ENCODE measurements at places on chromosomes 5 and 9.
A peak's percentile ranks its signal among the peaks of the same experiment; 100 is the strongest.

- H3K4me3 ChIP-seq = no peak within 1 kb of the TSS
- DNase-seq = peak; percentile 60
- H3K27ac ChIP-seq = no peak within 1 kb of the TSS
- H3K4me1 ChIP-seq = peaks cover 2% of the 10 kb centered on the region
- peaks cover 14% of the 10 kb centered on the region for H3K36me3 ChIP-seq
Observed at GRCh38 chr5:141186897-141187512, at the start of gene PCDHB9. TSS of gene PCDHB9 (plus strand) at chr5:141187161. CDS start at chr5:141187319, 158 bp downstream.

DNA sequence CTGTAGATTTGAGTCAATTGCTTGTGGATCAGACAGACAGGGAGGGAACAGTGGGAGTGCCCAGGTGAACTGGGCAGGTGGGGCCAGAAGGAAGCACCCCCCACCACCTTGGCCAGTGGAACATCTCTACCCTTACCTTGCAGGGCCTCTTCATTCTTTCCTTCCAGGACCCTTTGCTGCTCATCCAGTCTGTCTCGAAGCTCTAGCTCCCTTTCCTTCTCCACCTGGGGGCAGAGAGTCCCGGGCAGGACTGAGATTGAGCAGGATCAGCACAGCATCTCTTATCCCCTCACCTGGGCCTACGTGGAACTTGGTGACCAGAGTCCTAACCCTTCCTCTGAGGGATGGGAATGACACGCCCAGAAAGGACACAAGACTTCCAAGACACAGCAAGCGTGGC, 25.0 kb downstream of the CCDC69 start:
- peaks cover 45% of the 10 kb centered on the region for H3K4me1 ChIP-seq
- H3K27me3 ChIP-seq = no peaks in the 10 kb centered on the region
- no peak overlapping the region for H3K27ac ChIP-seq
- no peak for DNase-seq

DNA sequence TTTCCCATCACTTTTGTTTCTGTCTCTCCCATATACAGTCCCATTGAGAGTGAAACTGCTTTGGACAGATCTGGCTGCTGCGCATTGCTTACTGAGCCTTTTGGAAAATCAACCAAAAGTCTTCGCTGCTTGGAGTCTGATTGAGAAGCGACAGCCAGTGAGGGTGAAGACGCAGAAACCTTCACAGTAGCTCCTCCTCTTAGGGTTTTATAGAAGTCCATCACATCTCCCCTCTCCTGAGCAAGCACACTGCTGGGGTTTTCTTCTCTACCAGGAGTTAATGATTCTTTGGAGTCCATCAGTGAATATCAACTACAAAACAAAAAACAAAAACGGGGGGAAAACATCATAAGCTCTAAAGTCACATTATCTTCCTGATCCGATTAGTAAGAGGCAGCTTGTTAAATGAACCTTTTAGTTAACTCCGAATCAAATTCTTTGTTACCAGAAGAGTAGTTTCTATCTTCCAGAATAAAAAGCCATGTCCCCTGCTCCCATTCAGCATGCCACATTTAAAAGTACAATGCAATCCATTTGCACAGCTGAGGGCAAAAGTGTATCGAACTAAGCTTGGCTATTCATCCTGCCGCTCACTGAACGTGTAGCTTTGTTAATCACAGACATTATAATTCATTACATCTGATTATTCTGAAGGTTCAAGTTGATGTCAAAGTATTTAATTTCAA, 2.8 kb downstream of the NR3C1 start:
- peaks cover 19% of the 10 kb centered on the region for H3K36me3 ChIP-seq
- peak overlapping the region; percentile 23 for H3K27ac ChIP-seq
- H3K4me1 ChIP-seq = peaks cover 49% of the 10 kb centered on the region
- H3K4me3 ChIP-seq = peak overlapping the region; percentile 76
- DNase-seq = peak; percentile 13
- H3K27me3 ChIP-seq = no peaks in the 10 kb centered on the region

- no peak for DNase-seq
- no peaks in the 10 kb centered on the region for H3K36me3 ChIP-seq
- H3K4me1 ChIP-seq = peaks cover 26% of the 10 kb centered on the region
- no peak overlapping the region for H3K27ac ChIP-seq
- no peaks in the 10 kb centered on the region for H3K27me3 ChIP-seq
Observed at GRCh38 chr5:34009610-34010009, 1.8 kb upstream of the AMACR start.

DNA sequence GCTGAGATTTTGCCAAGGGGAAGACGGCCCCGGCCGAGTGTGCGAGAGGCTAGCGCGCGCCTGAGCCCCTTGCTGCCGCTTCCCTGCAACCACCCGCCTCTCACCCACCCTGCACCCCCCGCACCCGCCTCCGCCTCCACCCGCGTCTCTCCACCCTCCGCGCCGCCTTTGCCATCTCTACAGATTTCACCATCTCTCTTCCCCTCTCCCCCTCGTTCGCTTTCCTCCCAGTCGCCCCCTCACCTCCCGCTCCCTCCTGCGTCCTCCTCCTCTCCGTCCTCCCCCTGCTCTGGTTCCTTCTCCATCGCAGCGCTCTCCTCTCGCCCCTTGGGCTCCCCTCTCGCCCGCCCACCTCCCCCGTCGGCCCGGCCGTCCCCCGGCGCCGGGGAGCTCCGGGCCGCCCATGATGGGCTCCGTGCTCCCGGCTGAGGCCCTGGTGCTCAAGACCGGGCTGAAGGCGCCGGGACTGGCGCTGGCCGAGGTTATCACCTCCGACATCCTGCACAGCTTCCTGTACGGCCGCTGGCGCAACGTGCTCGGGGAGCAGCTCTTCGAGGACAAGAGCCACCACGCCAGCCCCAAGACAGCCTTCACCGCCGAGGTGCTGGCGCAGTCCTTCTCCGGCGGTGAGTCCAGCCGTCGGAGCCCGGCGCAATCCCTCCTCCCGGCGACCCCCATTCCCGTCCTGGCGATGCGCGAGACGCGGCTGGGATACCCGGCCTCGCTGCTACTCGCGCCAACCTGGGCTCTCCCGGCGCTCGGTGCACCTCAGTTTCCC, at the start of gene PRDM12:
PRDM12 (plus strand) TSS at position 344 of the 778 bp plus-strand sequence; CDS start at position 404, 60 bp downstream.
- DNase-seq = no peak
- H3K4me1 ChIP-seq = peaks cover 31% of the 10 kb centered on the region
- H3K27me3 ChIP-seq = peaks cover 60% of the 10 kb centered on the region
- no peaks in the 10 kb centered on the region for H3K36me3 ChIP-seq
- H3K4me3 ChIP-seq = no peak within 1 kb of the TSS
- H3K27ac ChIP-seq = no peak within 1 kb of the TSS

- H3K4me1 ChIP-seq = no peaks in the 10 kb centered on the region
- no peak overlapping the region for H3K4me3 ChIP-seq
- H3K27ac ChIP-seq = no peak overlapping the region
- no peaks in the 10 kb centered on the region for H3K27me3 ChIP-seq
Observed at GRCh38 chr9:10104774-10105173, 508.0 kb downstream of the PTPRD start.

DNA sequence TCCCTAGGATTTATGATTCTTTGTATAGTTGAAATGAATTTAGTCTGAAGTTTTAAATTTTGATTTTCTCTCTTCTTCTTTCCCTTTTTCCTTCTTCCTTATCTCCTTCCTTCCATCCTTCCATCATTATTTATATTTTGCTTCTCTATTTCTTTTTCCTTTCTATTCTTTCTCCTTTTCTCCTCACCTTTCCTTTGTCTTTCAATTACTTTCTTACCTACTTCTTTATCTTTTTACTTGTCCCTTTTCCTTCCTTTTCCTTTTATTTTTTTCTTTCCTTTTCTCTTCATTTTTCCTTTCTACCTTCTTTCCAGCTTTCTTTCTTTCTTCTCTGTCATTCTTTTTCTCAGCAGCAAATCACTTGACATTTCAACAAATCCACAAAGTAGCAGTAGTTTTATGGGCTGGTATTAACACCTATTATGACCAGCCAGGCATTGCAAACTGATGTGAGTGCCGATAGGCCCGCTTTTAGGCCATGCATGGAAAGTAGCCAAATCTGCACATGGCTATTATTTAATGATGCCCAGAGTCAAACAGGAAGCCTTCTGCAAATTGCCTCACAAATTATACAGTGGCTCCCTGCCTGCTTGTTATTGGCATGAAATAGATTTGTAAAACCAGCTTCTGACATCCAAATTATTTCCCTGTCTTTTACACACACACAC, 37.1 kb upstream of the NR3C1 start:
- no peak overlapping the region for H3K4me3 ChIP-seq
- peaks cover 25% of the 10 kb centered on the region for H3K4me1 ChIP-seq
- no peak for DNase-seq
- H3K36me3 ChIP-seq = no peaks in the 10 kb centered on the region
- H3K27ac ChIP-seq = no peak overlapping the region
- H3K27me3 ChIP-seq = no peaks in the 10 kb centered on the region

DNA sequence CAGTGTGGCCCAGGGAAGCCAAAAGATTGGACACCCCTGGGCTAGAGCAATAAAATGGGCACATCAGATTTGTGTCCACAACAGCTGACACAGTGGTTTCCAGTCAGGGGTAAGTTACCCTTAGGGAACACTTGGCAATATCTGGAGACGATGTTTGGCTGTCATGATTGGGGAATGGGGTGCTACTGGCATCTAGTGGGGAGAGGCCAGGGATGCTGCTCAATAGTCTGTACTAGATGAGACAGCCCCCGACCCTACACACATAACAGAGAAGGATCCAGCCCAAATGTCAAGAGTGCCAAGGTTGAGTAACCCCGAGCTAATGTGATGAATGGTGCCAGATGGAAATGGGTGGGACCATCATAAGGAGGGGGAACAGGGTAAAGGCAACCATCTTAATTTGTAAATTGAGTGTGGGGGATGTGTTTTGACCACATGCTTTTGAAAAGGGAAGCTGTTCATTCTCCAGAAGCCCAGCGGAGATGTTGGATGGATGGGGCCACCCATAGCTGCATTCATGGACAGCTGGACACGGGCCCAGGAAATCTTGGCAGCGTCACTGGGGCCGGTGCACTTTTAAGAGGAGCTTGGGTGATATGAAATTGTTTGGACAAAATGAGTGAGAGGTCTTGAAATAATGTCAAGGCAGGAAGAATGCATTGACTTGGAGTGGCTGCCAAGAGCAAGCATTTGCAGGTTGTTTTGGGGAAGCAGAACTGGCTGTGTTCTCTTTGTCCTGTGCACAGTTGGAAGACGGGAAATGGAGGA, 33.4 kb downstream of the SYK start:
- no peak overlapping the region for H3K27ac ChIP-seq
- no peaks in the 10 kb centered on the region for H3K4me1 ChIP-seq
- DNase-seq = no peak
- no peak overlapping the region for H3K4me3 ChIP-seq

- no peaks in the 10 kb centered on the region for H3K36me3 ChIP-seq
- H3K4me3 ChIP-seq = no peak overlapping the region
- no peaks in the 10 kb centered on the region for H3K27me3 ChIP-seq
- H3K4me1 ChIP-seq = no peaks in the 10 kb centered on the region
- H3K27ac ChIP-seq = no peak overlapping the region
Observed at GRCh38 chr5:109479260-109479860, 69.6 kb upstream of the PJA2 start.

DNA sequence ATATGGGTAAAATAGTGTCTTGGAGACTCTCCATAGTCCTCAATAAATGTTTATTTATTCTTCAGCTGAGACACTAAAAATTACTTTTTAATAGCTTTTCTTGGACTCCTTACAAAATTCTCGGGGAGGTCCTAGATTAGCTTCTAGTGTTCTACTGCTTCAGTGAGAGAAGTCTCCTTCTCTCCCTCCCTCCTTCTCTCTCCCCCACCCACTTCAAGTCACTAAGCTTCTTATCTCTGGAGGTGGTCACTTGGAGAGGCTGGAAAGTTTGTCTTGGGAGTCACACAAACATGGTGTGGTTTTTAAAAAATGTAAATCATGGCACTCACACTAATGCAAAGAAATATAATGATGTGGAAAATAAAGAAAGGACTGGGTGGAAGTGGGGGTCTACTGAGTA, 64.1 kb downstream of the SEMA6A start:
- H3K36me3 ChIP-seq = peaks cover 2% of the 10 kb centered on the region
- no peak overlapping the region for H3K4me3 ChIP-seq
- DNase-seq = no peak
- no peaks in the 10 kb centered on the region for H3K27me3 ChIP-seq
- no peaks in the 10 kb centered on the region for H3K4me1 ChIP-seq

DNA sequence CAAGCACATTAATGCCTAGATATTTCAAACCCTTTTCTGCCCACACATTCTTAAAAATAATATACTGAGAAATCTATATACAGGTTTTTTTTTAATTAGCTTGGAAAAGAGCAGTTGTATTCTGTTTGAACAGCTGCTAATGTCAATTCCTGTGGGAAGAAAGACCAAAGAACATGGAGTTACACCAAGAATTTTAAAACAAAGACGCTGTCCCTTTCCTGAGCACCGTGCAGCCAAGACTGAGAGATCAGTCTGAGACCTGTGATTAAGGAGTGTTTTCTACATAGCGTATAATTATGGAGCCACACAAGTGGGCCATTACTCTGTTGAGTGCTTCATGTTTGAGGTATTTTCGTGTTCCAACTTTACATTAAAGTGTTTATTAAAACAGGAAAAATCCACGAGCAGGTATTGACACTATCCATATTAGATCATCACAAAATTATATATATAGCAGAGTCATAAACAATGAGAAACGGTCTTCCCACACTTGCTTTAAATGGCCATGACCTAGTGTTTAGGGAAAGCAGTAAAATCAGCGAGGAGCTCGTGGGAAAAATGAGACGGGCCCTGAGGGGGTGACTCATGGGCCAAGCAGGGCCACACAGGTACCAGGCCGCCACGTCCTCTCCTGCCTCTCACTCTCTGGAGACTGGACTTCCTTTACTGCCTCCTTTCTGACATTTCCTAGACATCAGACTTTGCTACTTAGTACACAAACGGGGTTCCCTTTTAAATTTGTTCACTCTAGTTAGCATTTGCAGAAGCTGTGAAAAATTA, 153.1 kb upstream of the OTULINL start:
- H3K4me1 ChIP-seq = peaks cover 16% of the 10 kb centered on the region
- no peaks in the 10 kb centered on the region for H3K36me3 ChIP-seq
- no peak for DNase-seq
- no peak overlapping the region for H3K27ac ChIP-seq
- no peak overlapping the region for H3K4me3 ChIP-seq
- H3K27me3 ChIP-seq = no peaks in the 10 kb centered on the region

GRCh38 chr9:76289042-76289441, 105.2 kb downstream of the RFK start:
- no peak overlapping the region for H3K27ac ChIP-seq
- H3K36me3 ChIP-seq = no peaks in the 10 kb centered on the region
- no peaks in the 10 kb centered on the region for H3K27me3 ChIP-seq
- H3K4me3 ChIP-seq = no peak overlapping the region
- DNase-seq = no peak

DNA sequence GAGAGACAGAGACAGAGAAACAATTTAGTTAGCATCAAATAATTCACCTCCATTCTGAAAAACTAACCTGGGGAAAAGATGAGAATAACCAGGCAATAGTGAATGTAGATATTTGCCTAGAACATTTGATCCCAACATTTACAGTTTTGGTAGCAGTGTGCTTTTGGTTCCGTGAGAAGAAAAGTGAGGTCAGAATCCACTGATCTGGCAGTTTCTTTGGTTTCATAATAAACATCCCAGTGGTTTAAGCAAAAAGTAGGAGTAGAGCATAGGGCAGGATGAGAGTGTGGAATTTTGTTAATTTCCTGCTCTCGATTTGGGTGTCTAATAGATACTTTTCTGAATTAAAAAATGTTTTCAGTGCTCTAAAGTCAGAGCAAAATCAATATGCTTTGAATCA, 887.0 kb downstream of the NR2F1-AS1 start:
- H3K27ac ChIP-seq = no peak overlapping the region
- H3K4me1 ChIP-seq = no peaks in the 10 kb centered on the region
- H3K27me3 ChIP-seq = no peaks in the 10 kb centered on the region
- no peak for DNase-seq
- no peak overlapping the region for H3K4me3 ChIP-seq
